ENCODE measurements at places on chromosomes 12 and 14.

- DNase-seq = no peak
Measured at GRCh38 chr14:54908190-54908589, 5.6 kb upstream of the GCH1 start.

- no peak for DNase-seq
Measured at GRCh38 chr12:62912644-62913043, 22.3 kb downstream of the PPM1H start.

GRCh38 chr14:52303236-52303635, 10.9 kb upstream of the PTGER2 start:
- no peak for DNase-seq

GRCh38 chr12:10158406-10158805, 13.5 kb downstream of the OLR1 start:
- DNase-seq = no peak

- DNase-seq = no peak
Measured at GRCh38 chr12:108642269-108642870, 8.7 kb upstream of the SELPLG start.

GRCh38 chr12:65170209-65170881, 962 bp downstream of the LEMD3 start:
- peak; percentile 88 for DNase-seq

- no peak for DNase-seq
Measured at GRCh38 chr14:52596861-52597260, 44.2 kb downstream of the GPR137C start.

- DNase-seq = no peak
Measured at GRCh38 chr12:50822082-50822481, 20.6 kb upstream of the TMPRSS12 start.

DNA sequence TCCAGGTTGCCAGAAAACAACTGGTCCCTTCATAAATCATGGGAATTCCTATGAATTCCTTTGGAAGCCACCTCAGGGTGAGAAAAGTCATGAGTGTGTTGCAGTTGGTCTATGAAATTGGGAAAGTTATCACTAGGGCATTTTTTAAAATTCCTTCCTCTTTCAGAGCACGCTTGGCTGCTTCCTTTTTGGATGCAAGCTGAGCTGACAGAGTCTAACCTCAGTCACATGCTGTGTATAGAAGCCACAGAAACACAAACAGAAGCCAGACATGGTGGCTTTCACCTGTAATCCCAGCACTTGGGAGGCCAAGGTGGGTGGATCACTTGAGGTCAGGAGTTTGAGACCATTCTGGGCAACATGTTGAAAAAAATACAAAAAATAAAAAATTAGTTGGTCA, 21.7 kb upstream of the HELB start:
- no peak for DNase-seq

DNA sequence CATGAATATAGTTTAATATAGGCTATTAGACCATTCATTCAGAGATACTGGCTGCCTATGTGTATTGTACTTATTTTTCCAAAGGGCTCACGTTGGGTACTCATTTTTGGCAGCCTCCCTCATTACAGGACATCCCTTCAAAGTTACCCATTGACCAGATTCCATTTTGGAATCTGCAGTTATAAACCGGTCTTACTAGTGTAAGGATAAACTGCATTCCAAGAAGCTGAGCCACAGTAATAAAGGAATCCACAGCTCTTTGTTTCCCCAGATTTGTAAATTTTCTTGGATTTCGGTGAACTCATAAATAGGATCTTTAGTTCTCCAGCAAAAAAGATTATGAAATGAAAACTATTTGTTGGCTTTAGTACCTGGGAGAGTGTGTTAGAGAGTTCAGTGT, 18.9 kb upstream of the CFL2 start:
- no peak for DNase-seq

DNA sequence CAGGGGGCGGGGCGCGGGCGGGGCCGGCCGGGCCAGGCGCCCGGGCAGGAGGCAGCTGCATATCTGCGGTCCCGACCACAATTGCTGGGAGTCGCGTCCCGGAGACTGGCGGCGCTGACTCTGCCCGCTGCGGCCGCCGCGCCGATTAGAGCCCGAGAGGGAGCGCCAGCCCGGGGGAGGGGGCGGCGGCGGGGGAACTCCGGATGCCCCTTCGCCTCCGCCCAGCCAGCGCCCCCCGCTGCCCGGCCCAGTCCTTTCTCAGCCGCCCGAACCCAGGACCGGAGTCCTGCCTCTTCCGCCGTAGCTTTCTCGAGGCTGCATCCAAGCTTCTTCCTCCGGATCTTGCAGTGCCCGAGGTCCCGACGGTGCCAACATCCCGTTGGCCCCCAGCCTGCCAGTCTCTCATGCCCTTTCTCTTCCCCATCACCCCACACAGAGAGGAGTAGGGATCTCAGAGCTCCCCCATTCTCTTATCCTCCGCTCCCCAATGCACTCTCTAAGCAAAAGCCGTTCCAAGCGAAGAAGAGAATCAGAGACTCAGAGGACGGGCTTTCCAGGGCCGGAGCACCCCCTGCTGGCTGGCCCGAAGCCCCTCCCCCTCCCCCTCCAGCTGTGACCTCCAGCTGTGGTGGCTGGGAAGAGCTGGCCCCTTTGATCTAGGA, 8.8 kb upstream of the SP7 start:
- peak; percentile 88 for DNase-seq

DNA sequence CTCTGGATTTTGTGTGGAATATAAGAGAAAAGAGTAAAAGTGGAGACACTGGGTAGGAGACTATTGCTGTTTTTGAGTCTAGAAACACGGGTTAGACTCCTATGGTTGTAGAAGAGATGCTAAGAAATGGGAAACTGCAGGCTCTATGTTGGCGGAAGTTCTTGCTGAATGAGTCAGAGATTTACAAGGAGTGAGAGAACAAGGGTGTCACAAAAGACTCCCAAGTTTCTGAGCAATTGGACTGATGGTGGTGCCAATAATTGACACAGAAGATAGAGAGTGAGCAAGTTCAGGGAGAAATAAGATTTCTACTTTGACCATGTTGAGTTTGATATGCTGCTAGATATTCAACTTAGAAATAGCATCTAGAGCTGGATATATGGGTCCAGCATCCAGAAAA, 2.6 kb upstream of the PRKD1 start:
- no peak for DNase-seq

DNA sequence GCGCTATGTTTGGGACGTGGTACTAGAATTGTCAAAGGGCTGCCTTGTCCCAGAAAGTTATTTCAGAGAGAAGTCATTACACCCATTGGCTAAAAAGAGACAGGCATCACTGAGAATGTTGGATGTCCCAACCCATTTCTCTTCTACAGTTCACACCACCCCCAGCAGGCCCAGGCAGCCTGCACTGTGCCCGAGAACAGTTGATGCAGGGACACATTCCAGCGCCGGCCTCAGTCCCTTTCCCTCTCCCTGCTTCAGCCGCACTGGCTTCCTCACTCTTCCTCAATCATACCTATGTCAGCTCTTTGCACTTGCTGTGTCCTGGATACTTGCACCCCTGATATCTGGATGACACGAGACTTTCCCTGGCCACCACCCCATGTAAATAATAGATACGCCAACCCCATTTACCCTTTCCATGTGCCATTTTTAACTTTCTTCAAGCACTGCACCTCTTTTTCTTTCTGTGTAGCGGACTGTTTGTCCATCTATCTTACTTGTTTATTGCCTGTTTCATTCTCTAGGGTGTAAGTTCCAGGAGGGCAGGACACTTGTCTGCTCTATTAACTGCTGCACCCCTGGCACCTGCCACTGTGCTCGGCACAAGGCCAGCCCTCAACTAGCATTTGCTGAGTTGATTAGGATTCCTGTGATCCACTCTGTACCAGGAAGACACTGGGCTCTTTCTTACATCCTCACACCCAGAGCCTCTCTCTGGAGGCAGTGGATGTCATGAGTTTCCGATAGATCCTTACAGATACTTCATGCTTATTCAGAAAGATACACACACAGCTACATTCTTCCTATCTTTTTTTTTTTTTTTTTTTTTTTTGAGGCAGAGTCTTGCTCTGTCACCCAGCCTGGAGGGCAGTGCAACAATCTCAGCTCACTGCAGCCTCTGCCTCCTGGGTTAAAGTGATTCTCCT, 76.6 kb upstream of the CEP83 start:
- no peak for DNase-seq

DNA sequence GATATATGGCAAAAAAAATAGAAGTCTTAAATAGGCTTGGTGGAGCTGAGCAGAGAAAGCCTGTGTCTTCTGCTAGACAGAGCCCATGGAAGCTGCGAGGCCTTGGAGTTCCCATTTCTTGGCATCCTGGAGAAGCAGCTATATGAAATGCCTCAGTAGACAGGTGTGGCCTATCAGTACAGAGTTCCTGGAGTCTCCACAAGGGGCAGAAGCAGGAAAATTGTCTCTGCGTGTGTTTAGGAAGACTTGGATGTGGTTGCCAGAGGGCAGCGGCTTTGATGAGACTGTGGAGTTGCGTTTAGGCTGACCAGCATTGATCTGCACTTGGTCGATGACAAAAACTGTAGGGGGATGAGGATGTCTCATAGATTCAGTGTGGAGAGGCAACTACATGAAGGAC, 334.5 kb upstream of the SEL1L start:
- no peak for DNase-seq

- no peak for DNase-seq
Measured at GRCh38 chr14:32738206-32738871, 200.3 kb upstream of the NPAS3 start.

GRCh38 chr14:68749487-68750475, 43.1 kb downstream of the ZFP36L1 start:
- no peak for DNase-seq

DNA sequence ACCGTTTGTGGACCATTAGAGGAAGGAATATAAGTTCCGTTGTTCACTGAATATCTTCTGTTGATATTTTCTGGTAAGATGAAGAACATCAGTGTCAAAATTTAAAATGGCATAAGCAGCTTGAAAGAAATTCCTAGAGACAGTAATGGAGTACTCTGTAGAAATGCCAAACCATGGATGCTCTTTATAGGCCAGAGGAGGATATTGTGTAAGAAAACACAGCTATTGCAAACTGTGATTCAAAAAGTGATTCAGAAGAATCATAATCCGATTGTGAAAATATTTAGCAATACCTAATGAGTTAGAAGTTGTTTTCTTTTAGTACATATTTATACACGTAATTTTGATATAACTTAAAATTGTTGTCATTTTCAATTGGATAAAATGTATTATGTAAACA, 102.8 kb downstream of the SLC16A7 start:
- DNase-seq = no peak

GRCh38 chr12:3562484-3562883, 71.5 kb downstream of the PRMT8 start:
- no peak for DNase-seq

DNA sequence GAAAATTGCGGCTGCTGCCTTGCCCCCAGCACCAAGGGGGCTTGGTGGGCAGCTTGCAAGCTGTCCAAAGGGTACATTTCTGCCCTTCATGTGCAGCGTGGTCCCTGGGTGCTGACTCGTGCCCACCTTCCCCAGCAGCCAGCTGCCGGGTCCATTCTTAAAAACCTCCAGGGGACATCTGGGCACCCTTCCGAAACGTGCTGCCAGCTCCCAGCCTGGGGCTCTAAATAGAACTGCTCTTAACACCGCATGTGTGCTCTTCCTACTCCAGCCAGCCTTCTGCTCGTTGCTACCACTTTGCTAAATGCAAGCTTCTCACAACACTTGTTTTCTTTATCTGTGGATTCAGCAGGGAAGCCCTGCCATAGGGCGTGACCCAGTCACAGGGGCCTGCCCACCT, 66.0 kb downstream of the RIMBP2 start:
- no peak for DNase-seq

DNA sequence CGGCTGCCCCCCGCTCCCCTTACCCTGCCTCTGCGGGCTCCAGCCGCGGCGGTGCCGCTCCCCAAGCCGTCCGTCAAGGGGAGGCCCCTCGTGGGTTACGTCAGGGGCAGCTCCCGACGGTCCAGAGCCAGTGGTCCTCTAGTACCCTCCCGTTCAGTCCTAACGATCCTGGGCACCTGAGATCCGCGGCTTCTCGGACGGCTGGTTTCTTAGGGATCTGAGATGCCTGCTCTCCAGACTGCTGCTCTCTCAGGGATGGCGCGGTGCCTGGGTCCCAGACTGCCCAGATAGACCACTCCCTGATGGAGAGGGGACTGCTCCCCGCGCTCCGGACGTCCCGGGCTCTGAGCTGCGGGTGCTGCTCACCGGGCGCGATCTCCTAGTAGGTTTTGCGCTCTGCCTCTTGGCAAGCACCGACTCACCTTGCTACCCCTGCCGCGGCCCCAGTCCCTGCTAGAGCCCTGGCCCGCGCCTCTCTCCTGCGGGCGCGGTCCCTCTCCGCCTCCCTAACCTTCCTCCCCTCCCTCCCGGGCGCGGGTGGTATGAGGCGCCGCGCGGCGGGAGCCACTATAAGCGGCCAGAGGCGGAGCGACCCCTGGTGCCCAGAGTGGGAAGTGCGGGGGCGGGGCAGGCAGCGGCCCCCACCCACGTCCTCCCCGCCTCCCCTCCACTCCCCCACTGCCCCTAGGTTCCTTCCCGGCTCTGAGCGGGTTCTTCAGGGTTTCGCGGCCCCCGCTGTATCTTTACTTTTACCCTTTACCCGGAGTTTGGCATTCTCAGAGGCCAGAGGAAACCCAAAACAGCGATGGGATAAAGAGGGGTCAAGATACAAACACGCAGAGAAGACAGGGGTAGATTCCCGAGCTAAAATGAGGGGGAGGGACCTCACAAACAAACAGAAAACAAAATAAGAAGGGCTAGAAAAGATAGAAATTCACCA, at the start of gene C1QL4:
C1QL4 (minus strand) TSS at position 544 of the 940 bp plus-strand sequence. CDS start 711 bp downstream, outside the sequence.
- peak; percentile 85 for DNase-seq

GRCh38 chr12:34033628-34034296, 11.5 kb downstream of the ALG10 start:
- DNase-seq = no peak

DNA sequence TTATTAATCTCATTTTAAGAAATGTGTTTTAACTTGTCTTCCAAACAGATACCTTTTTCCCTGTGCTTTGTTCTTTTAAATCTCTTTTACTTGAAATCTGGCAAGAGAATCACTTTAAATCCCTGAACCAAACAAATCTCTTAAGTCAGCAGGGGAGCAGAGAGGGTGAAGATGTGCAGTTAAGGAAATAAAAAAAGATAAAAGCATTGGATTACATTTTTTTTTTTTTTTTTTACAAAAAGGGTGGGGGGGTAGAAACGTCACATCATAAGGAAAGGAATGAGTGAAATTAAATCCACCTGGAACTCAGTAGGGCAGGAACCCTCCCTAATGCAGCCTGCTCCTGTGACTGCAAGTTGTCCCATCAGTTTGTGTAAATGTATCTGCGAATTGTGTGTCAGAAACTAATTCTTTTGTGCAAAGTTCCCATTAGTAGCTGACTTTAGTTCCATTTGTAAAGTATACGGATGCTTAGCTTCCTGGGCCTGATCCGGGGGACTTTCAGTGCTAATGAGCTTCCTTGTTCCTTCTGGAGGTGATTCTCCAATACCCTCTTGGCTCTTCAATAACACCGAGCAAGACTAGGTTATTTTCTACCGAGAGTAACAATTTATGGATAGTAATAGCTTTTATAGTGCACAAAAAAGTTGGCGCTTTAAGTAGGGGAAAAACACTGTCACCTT, 1.5 kb downstream of the TTC6 start:
- DNase-seq = no peak

GRCh38 chr12:59077575-59078426, 157.5 kb upstream of the LRIG3 start:
- no peak for DNase-seq
